ENCODE measurements at places on chromosomes 2 and 18.

DNA sequence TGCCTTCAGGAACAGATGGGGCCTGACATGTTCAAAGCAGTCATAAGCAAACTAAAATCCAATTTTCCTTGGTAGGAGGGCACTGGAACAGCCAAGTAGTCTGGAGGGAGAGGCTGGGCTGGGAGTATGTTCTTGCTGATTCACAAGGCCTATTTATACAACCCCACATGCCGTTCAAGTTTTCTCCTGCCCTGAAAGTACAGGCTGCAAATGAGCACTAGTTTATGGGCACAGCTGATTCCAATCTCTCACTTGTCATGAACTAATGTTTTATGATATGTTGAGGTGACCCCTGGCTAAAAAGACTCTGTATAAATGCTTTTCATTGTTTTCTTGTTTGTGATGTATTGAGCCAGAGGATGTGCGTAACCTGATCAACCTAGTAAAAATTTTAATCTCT is 183.4 kb upstream of the SRD5A2 start:
- DNase-seq, result no peak

DNA sequence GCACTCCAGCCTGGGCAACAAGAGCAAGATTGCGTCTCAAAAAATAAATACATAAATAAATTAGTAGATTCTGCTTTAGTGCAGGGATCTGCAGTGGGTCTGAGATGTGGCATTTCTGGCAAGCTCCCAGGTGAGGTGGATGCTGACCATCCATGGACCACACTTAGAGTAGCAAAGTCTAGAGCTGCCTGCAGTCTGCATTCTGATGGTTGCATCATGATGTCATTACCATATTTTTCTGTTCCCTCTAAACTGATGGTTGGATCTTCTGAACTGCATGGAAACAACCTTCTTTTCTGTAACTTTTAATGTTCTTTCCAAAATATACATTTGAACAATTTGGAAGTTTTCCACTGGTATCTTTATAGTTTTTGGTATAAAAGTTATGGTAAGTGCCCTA is 42.9 kb downstream of the MYL12B start:
- DNase-seq, result no peak

DNA sequence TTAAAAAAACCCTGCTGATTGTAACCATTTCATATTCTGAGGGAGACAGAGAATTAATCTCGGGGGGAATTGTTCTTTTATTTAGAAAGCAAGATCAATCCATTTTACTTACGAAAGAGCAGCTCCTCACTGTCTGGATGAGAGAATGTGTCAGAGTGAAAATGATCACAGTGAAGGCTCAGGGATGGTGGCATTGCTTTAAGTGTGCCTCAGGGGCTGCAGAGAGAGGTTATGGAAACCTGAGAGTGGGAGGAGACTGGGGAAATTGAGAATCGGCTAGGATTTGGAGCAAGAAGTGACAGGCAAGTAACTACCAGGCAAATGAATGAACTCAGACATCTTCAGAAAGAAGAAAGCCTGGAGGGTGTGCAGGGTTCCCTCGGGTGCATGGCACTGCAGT is 34.2 kb downstream of the MRPL35 start:
- no peak for DNase-seq

DNA sequence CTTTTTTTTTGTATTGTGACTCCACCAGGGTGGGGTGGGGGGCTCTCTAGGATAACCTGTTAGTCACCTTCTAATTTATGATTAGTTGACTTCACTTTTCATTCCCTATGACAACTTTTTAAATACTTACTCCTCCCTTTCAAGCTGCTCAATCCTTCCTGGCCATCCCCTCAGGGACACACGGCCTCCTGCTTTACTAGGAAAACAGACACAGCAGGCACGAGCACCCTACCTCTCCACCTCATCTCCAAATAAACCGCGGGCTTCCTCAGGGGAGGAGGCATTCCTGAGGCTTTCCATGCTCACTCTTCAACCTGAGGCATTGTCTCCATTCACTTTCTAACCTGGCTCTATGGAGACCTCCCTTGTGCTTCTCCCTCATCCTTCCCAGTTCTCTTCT is 33.0 kb downstream of the B4GALT6 start:
- no peak for DNase-seq

- DNase-seq, result no peak
Measured at GRCh38 chr2:121804340-121804739, 48.9 kb downstream of the TSN start.

DNA sequence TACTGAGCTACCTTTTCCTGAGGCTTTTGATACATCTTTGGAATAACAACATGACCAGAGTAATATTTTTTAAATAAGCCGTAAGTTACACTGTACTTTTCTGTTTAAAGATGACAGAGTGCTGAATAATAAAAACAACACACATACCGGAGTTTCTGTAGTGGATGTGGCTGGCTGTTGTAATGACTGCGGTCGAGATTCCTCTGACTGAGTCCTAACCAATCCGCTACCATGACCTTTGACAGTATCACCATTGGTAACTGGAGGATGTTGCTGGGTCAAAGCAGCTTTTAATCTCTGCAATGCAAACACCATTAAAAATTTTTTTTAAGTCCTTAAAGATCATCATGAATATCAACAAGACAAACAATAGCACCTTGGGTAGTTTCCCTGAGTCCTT is 70.7 kb downstream of the ATF2 start:
- no peak for DNase-seq

All from mucosa of gallbladder (tissue), 1 donor.